ENCODE measurements at places on chromosomes 6 and 20.

DNA sequence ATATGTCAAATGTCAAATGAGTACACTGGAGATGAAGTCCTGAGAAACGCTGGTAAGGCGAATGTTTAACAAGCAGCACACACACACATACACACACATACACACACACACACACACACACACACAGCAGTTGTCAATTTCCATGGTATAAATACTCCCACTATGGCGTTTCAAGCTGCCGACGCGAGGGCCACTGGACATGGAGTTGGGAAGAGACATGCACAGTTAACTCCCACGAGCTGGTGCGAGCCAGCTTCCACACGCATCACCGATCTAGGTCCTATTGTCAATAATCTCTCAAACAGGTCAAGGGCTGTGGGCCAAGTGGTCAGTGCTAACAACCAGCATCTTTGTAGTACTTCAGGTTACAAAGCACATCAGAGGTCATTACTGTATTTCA is 58.9 kb downstream of the TRERF1 start:
- no peak for DNase-seq

DNA sequence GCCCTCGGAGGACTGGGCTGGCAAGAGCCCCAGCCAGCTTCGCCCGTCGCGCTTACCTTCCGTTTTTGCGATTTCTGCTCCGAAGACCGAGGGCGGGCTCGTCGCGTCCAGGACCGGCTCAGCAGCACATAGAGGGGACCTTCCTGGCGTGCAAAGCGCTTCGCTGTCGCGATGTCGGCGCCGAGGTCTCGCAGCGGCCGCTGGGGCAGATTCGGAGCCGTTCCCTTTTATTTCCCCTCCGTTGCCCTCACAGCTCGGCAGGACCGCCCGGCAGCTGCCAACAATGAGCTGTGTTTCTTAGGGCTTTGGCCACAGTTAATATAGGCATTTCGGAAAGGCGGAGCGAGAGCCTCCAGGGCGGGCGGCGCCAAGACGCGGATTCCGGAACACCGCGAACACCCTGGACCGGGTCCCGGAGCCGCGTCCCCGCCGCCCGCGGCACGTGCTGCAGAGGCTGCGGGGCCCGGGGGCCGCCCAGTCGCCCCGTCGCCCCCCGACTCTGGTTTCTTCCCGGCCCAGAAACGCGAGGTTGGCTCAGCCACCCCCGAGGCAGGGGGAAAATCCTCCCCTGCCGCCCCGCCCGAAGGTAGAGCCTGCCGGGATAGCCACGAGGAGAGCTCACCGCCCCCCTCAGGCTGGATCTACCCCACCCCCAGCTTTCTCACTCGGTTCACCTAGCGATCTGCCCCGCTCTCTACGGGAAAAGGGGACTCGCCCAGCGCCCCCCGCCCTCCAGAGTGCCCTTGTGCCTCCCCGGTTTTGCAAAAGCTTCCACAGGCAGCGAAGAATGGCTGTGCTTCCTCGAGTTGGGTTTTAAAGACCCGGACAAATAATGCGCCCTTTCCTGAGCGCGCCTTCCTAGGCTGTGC is at the start of gene CITED2:
Gene CITED2 (minus strand): TSS at position 292 of the 869 bp plus-strand sequence. CDS start 704 bp downstream, outside the sequence.
- peak; percentile 76 for DNase-seq

GRCh38 chr20:10476319-10476724 is 41.2 kb downstream of the SLX4IP start:
- DNase-seq: no peak

GRCh38 chr6:24524805-24525204 is 30.0 kb downstream of the ALDH5A1 start:
- DNase-seq: no peak

GRCh38 chr6:38162493-38163185 is 343.1 kb downstream of the ZFAND3 start:
- DNase-seq: no peak

- DNase-seq: no peak
These were observed 22.7 kb downstream of the LAMA4 start for GRCh38 chr6:112231594-112232060.

- DNase-seq: no peak
These were observed 35.1 kb downstream of the MYH7B start for GRCh38 chr20:34990661-34991214.

DNA sequence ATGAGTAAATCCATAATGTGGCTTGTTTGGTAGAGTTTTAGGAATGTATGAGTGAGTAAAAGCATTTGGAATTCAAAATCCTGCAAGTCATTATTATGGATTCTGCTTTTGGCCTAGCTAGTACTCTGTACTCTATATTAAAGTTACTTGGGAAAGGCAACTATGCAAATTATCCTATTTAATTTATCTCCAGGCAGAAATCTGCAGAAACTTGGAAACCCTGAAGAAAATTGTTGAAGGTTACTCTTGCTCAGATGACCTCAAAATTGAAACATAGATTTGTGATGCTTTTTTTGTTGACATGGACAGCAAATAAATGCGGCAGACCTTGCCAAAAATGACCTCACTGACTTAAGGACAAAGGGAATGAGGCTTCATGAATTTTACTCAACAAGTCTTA is 477.1 kb upstream of the EYS start:
- DNase-seq: no peak

- DNase-seq: no peak
These were observed 329.5 kb downstream of the TPBG start for GRCh38 chr6:82693094-82693493.

GRCh38 chr20:3237958-3238615 is 903 bp downstream of the SLC4A11 start:
- DNase-seq: no peak

DNA sequence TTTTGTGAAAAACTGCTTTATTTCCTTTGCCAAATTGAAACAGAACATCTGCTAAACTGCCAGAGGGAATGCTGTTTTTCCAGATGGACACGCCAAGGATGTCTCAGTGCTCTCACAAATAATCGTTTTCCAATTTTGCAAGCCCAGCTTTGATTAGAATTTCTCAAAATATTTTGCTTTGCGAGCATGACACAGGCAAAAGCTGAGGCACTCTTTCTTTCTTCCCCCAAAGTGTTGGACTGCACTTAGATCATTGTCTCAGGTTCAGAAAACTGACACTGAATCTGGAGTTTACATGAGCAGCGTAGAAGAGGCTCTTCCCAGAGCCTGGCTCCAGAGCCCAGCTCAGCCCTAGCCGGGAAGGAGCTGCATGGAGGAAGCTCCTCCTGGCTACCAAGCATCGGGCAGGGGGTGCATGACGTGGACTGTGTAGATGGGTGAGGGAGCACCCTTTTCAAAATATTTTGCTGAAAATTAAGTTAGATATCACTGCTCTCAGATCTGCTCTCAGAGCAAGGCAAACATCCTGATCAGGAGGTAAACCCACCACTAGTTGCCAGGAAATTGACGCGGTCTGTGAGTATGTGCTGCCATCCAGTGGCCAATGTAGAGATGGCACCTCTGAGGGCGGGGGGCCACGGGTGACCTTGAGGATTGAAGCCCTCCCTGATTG is 107.5 kb downstream of the SLC22A3 start:
- peak; percentile 41 for DNase-seq

DNA sequence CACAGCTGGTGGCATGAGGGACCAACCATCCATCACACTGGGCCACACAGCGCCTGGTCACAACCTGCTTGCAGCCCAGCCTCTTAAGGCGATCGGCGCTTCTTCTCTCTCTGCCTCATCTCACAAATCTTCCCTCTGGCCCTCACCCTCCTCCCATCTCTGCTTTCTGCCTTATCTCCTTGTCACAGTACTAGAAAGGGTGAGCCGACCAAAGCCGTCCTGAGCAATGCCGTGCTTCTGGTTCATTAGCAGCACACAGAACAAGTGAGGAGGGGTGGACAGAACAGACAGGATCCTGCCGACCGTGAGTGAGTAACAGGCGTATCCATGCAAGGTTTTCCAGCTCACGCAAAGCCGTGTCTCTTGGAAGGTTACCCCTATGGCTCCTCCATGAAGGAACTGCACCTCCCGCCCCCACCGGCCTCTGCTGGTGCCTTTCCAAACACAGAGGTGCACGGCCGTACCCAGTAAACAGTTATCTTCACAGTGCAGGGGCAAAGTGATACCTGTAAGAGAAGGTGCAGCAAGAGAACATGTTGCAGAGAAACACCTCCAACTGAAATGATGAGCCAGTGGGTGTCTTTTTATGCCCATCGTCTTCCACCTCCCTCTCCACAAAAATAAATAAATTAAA is 331.7 kb downstream of the FARS2 start:
- DNase-seq: no peak

GRCh38 chr6:111541026-111541681 is 58.1 kb upstream of the REV3L start:
- DNase-seq: no peak

DNA sequence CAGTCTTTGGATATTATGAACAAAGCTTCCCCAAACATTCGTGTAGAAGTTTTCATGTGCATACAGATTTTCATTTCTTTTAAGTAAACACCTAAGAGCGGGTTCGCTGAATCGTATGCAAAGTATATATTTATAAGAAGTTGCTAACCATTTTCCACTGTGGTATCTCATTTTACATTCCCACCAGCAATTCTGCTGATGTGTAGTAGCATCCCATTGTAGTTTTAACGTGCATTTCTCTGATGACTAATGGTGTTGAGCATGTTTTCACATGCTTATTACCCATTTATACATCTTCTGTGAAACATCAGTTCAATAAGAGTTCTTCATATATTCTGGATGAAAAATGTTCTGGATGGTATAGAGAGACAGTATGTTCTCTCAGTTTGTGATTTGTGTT is 97.4 kb downstream of the IYD start:
- no peak for DNase-seq

DNA sequence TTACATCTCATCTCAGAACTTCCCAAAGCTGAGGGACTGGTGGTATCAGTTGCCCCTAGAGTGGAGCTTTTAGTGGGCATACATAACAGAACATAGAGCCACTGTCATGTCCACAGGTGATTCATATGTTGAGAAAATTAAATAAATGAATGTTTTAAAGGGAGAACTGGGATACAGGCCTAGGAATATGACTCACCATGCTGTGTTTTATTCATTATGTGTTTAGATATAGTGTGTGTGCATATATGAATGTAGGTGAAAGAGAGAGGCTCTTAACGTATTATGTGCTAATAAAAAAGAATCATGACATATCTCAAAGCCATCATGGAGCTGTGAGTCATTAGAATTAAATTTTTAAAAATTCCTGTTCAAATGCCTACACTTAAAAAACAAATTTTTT is 332.2 kb upstream of the RSPO3 start:
- no peak for DNase-seq

- no peak for DNase-seq
These were observed 10.2 kb downstream of the POU3F2 start for GRCh38 chr6:98844244-98845210.

DNA sequence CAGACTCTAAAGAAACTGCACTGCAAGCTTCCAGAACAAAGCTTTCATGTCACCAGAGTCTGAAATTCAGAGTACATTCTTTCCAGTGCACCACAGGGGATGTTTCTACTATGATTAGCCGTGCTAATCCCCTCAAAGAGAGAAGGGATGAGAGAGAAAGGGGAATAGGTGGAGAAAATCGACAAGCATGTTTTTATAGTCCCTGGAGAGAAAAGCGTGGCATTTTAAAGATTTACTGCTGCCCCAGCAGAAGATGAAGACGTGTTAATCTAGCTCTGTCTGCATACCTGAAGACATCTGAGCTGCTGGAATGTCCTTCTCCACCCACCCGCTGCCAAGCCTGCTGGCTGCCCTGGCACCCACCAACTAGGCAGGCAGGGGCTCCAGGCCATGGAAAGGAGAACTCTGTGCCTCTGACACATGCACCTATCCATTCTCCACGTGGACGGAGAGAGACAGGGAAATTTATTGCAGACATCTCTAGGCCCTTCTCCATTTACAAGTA is 4.1 kb downstream of the MYLK4 start:
- DNase-seq: no peak

GRCh38 chr6:15980801-15981200 is 148.1 kb upstream of the MYLIP start:
- DNase-seq: no peak

GRCh38 chr6:107435798-107436197 is 23.6 kb downstream of the PDSS2 start:
- no peak for DNase-seq

- DNase-seq: no peak
These were observed 17.3 kb downstream of the TNFAIP3 start for GRCh38 chr6:137884149-137884909.

DNA sequence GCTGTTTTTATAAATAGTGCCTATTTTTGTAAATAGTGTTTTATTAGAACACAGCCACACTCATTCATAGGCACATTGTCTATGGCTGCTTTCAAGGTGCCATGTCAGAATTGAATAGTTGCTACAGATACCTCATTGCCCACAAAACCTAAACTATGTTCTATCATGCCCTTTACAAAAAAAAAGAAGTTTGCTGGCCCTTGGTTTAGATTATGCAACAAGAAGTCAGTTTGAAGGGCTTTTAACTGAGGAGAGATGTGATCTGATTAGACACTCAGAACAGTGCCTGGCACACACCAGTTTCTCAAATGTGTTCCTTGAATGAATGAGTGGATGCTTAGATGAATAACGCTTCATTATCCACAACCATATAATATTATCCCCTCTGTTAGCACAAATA is 366.1 kb downstream of the MAFB start:
- no peak for DNase-seq

- DNase-seq: no peak
These were observed 228.0 kb upstream of the QKI start for GRCh38 chr6:163186527-163186926.

GRCh38 chr6:165841153-165841558 is 178.1 kb upstream of the PDE10A start:
- no peak for DNase-seq

- DNase-seq: no peak
These were observed 62.5 kb upstream of the TIAM2 start for GRCh38 chr6:154932515-154933027.

GRCh38 chr6:145372671-145373151 is 362.6 kb downstream of the EPM2A start:
- no peak for DNase-seq

DNA sequence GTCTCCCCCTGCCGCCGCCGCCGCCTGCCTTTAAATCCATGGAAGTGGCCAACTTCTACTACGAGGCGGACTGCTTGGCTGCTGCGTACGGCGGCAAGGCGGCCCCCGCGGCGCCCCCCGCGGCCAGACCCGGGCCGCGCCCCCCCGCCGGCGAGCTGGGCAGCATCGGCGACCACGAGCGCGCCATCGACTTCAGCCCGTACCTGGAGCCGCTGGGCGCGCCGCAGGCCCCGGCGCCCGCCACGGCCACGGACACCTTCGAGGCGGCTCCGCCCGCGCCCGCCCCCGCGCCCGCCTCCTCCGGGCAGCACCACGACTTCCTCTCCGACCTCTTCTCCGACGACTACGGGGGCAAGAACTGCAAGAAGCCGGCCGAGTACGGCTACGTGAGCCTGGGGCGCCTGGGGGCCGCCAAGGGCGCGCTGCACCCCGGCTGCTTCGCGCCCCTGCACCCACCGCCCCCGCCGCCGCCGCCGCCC is 474 bp downstream of the CEBPB start:
- DNase-seq: peak; percentile 45

- DNase-seq: no peak
These were observed 56.7 kb downstream of the ARHGAP18 start for GRCh38 chr6:129653229-129653628.

Data from activated CD4-positive, alpha-beta T cell treated with anti-CD3 and anti-CD28 coated beads for 24 hours (primary cell).